ENCODE measurements at places on chromosomes 16 and 17.
A peak's percentile ranks its signal among the peaks of the same experiment; 100 is the strongest.

DNA sequence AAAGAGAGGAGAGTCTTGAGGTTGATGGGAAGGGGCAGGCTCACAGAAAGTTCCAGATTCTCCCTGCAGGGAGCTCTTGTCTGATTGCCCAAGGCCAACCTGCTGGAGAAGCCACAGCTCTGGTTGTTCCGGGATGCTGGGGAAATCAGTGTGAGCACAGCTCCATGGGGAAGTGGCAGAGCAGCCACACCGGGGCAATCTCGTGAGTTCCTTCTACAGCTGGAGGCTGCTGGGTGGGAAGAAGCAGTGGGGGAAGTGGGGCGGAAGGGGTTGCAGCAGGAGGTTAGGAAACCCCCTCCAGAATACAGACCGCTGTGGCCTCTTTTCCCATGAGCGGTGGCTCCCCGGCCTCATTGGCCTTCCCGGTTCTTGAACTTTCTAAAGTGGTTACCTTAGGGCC is 34.0 kb downstream of the KIAA0513 start:
- DNase-seq = no peak

DNA sequence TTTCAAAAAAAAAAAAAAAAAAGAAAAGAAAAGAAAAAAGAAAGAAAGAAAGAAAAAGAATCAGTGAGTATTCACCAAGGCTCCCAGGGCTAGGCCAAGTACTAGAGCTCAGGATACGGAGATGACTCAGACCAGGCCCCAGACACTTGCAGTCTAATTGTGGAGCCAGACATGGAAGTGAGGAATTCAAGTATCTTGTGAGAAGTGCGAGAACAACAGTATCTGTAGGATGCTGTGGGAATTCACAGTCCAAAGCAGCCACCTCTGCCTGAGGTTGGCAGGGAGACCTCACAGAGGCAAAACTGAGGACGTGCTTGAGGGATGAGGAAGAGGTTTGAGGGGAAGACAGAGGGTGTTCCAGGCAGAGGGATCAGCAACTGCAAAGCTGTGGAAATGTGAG is 14.0 kb upstream of the ALDOA start:
- DNase-seq = no peak

DNA sequence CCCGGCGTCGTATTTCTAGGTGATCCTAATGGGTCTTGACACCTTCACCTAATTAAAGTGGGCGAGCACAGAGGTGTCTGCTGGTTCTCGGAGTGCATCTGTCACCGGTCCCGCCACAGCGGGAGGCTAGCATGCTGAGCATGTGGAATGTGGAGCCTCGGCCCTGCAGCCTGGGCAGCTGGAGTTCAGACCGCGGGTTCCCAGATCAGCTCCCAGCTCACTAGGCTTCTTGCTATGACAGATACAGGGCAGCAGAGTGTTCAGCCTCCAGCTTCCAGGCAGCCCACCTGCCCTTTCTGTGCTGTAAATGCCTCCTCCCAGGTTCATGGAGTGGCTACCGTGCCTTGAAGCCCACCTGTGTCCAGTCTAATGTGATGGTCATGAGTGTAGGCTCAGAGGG is 166.7 kb downstream of the CPPED1 start:
- peak; percentile 91 for DNase-seq

DNA sequence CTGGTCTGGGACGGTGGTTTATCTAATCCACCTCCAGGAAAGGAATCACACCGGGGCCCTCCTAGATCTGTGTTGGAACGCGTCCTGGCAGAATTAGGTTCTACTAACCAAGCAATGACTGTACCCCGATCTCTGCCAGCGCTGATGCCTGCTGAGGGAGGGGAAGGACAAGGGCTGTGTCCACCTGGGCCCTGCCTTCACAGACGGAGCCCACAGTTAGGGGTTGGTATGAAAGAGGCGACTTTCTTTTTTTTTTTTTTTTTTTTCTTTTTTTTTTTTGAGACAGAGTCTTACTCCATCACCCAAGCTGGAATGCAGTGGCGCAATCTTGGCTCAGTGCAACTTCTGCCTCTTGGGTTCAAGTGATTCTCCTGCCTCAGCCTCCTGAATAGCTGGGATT is 9.9 kb upstream of the KRT19 start:
- DNase-seq = no peak

DNA sequence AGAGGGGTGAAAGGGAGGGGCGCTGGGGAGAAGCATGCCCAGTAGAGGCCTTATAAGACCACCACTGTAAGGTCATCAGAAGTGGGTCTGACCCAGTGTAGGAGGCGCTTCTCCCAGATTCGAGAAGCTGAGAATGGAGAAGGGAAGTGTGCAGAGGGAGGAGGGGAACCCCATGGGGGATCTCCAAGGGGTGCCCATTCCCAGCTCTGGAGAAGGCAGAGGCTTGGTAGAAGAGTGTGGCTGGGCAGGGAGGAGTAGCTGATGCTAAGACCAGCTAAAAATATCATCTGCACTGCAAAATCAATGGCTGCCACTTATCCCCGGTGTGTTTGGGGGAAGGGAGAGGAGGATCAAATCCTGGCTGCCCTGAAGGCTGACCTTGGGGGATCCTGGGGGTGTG is 7.2 kb downstream of the NGFR start:
- no peak for DNase-seq

DNA sequence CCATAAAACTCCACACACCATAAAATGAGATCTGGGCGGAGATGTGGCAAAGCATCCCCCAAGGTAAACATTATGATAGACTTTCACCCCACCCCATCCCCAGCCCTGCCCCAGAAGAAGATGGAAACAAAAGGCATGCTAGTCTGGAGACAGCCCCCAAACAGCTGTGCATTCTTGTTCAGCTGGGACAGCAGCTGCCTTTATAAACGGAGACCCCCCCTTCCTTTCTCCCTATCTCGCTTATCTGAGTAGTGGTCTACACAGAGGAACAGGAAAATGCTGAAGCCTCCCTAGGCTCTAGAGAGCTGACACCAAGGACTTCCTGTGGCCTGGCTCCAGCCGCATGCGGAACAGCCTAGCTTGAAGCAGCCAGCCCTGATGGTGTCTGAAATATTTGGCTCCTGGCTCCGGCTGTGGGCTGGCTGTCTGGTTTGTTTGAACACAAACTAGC is 190.3 kb upstream of the ANKFN1 start:
- no peak for DNase-seq

DNA sequence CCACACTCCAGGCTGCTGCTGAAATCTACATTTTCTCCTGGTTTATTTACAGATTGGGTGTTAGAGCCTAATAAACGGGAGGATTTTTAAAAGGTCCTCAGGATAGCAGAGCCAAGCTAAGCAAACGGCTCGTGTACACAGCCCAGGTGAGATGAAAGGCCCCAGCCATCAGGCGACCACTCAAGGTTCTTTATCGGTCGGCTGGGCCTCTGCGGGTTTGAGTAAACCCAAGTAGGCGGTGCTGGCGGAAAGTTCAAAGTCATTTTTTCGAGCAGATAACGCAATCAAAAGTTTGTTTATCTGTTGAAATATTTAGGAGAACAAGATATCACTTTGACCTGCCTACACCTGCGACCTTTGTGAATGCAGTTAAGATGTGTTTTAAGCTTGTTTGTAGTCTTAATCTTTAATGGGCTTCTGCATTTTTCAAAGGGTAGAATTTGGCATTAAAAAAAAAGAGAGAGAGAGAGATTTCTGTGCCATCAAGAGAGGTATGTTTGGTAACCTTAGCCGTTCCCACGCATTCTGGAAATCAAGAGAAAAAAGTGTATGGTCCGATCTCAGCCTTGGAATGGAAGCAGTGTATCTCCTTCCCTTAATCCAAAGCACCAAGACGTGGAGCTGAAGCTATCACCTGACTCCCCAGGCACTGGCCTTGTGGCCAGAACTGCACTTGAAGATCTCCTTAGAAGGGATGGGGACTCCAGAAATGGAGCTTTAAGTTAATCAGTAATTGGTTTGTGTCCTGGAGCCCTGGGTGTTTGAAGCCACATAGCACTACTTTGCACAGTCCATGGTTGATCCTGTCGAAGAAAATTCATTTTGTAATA is 301.7 kb upstream of the IRX5 start:
- no peak for DNase-seq

GRCh38 chr16:1031666-1032065 is 40.9 kb upstream of the SSTR5 start:
- no peak for DNase-seq

DNA sequence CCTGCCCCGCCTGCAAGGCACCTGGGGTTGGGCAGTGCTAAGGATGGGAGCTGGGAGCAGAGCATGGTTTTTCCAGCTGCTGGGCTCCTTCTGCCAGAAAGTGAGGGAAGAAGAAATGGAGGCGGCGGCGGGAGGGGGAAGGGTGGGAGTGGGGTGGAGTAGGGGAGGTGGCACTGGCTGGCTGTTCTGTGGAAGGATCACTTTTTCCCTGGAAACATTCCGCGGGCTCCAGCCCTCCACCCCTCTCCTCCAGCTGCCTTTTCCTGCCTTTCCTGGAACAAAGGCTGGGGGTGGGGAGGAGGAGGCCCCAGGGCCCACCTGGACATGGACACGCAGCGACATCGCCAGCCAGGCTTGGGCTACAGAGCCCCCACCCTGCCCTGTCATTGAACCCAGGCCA is 41.1 kb downstream of the CFAP20 start:
- DNase-seq = no peak

DNA sequence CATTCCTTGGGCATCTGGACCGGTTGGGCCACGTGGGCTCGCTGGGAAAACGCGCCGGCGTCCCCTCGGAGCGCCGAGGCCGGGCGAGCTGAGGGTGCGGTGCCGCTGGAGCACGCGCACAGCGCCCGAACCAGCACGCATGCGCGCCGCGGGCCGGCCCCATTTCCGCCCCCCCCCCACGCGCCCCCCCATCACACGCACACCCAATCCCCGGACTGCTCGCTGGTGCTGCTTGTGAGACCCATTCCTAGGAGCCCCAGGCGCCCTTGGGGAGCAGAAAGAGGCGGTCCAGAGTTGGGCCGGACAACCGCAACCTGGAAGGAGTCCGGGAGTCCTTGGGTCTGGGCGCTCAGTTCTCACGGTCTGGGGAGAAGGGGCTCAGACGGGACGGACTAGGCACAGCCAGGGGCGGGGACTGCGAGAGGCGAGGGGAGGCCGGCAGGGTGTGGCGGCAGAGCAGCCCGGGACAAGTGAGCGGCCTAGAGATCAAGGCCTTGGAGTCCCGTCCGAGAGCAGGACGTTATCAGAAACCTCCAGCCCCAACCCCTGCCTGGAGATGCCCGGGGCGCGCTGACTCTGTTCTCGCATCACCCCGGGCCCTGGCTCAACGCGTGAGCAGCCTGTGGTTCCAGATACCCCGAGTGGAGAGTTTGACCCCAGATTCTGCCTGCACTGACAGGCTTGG is 6.0 kb upstream of the CBX8 start:
- DNase-seq = peak; percentile 25

DNA sequence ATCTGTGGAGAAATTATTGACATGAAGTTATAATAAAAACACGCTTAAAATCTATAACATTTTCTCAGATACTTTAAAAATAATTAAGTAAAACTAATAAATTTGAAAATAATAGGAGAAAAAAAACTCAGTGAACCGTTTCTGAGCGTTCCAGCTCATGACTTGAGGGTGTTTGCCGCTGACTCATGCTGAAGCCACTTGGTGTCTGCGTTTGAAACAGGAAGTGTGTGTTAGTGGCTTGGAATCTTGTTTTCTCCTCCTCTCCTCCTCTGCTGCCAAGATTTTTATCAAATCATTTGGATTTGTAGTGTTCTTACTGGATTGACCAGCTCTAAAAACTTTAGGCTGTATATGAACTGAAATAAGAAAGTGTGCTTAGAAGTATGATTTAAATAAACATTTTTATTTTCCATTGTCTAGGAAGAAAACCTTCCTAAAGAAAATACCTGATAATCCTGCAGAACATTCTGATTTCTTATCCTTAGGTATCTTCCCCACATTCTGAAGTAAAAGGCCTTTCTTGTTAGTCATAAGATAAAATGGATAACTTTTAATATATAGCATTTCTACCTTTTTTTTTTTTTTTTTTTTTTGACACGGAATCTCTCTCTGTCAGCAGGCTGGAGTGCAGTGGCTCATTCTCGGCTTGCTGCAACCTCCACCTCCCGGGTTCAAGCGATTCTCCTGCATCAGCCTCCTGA is 30.8 kb downstream of the USP10 start:
- peak; percentile 16 for DNase-seq

DNA sequence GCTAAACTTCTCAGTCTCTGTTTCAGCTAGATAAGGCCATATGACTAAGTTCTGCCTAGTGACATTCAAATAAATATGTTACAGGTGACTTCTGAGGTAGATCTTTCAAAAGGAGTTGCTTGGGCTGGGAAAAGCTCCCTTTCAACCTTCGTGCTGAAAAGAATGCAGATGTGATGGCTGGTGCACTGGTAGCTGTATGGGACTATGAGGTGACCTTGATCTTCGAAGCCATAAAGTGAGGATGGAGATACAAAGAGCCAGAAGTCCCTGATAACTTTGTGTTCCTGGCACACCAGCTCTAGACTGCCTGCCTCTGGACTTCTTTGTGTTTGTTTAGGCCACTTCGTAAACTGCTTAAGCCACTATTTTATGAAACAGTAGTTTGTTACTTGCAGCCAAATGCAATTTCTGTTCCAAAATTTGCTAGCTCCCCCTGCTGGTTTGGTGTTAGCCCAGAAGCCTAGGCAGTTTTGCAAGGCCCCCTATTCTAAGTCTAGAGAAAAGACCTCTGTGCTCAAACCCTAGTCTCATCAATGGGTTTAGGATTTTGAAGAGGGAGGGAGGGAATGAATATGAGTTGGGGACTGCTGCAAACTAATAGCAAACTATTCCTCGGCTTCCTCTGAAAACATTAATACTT is 23.3 kb upstream of the ERCC4 start:
- peak; percentile 23 for DNase-seq

GRCh38 chr16:66996983-66997358 is 8.6 kb downstream of the CES4A start:
- no peak for DNase-seq

DNA sequence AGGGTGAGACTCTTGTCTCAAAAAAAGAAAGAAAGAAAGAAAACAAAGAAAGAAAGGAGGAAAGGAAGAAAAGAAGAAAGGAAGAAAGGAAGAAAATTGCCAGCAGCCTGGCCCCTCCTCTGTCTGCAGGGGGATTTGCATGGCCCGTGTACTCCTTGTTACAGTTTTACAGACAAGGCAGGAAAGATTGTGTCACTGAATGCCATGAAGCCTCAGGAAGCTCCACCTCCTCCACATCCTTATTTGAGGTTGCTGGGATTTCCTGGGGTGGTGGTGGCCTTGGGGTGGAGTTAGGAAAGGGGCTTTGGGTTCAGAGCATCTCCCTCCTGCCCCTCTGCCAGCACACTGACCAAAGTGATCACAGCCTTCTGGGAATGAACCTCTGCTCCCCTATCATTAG is 23.6 kb downstream of the CFAP20 start:
- no peak for DNase-seq

- DNase-seq = no peak
These were observed 125.8 kb upstream of the SMURF2 start for GRCh38 chr17:64787921-64788271.

Data from NCI-H82 (cell line).